Fibroblast of skin of right quadriceps (primary cell): ENCODE measurements at places on chromosomes 6 and 20.

DNA sequence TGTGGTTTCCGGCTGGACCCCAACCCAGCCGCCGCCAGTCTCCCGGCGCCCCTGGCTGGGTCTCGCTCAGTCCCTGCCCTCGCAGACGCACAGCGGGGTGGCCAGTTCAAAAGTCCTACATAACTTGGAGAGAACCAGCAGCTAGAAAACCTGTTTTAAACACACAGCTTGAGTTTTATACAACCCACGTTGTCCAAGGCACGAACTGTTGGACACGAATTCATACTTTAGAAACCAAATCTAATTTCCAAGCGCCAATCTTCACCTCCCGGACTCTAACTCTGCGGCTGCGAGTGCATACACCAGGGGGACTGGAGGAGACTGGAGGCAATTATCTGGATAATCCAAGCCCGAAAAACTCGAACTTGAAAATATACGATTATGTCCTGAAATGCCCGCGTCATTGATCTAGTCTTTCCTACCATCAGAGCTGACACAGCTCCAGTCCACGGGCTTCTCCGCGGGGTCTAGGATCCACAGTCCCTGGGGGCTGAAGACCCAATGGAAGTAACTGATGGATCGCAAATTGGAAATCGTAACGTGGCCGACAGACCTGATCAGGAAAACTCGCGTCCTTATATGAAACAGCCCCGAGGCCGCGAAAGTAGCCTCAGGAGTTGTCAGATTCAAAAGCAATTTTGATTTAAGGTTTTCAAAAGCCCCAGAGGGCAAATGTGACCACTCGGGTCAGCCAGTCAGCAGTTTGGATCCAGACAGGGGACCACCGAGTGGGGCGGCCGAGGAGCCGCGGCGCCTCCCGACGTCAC lies 843 bp upstream of the HEY2 start:
- DNase-seq = no peak

- no peak for DNase-seq
Measured at GRCh38 chr20:44069203-44070011, 117.6 kb downstream of the JPH2 start.

DNA sequence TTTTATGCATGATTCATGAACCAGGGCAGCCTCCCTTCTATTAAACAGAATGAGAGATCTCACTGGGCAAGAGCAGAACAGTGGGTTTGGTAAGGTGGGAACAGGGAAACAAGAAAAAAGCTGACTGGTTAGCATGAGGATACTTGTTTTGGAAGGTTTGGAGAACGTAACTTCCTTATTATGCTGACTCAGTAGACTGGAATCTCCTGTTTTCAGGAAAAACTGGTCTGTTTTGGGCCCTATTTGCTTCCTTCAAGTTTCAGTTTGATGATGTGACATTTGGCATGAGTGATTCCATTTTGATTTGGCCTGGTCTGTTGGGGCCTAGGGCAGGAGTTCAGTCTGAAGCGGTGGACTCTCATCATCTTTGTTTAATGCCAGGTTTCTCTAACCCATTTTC lies 172.0 kb downstream of the MYLK4 start:
- DNase-seq = peak; percentile 14

- no peak for DNase-seq
Measured at GRCh38 chr6:1729133-1729749, 119.5 kb downstream of the FOXC1 start.

DNA sequence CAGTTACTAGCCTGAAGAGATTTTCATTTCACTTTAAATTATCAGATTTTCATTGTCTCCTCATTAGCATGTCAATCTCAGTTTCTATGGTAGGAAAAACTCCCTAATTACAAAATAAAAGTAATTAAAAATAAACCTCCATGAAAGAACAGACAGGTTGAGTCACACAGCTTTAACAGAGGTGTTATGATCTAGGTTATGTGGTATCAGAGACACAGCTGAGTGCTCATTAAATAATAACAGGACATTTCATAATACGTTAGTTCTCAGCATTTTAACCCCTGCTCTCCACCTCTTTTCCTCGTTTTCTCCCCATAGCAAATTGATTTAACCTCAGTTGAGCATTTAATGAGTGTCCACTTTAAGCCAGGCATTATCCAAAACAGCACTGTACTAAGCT lies 21.9 kb downstream of the TPBG start:
- no peak for DNase-seq

GRCh38 chr6:99604166-99605073 lies 2.2 kb upstream of the PRDM13 start:
- DNase-seq = no peak

DNA sequence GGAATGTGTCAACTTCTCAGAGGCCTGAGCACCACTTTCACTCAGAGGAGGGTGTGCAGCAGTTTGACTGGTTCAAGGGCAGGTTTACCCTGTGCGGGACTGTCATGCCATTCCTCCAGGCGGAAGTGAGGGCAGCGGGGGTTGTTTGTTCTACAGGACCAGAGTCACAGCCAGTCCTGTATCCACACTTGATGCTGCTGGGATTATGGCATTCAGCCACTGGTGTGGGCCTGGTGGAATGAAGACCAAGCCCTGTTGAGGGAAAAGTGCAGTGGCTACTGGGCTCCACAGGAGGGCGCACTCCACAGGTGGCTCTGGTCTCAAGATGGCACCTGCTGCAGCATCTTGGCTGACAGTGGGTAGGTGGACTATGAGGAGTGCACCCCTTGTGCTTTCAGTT lies 14.8 kb downstream of the SEMG2 start:
- no peak for DNase-seq

- DNase-seq = peak; percentile 3
Measured at GRCh38 chr6:67775333-67775732, 859.7 kb upstream of the ADGRB3 start.

- no peak for DNase-seq
Measured at GRCh38 chr6:106141441-106142237, 55.5 kb downstream of the PRDM1 start.

DNA sequence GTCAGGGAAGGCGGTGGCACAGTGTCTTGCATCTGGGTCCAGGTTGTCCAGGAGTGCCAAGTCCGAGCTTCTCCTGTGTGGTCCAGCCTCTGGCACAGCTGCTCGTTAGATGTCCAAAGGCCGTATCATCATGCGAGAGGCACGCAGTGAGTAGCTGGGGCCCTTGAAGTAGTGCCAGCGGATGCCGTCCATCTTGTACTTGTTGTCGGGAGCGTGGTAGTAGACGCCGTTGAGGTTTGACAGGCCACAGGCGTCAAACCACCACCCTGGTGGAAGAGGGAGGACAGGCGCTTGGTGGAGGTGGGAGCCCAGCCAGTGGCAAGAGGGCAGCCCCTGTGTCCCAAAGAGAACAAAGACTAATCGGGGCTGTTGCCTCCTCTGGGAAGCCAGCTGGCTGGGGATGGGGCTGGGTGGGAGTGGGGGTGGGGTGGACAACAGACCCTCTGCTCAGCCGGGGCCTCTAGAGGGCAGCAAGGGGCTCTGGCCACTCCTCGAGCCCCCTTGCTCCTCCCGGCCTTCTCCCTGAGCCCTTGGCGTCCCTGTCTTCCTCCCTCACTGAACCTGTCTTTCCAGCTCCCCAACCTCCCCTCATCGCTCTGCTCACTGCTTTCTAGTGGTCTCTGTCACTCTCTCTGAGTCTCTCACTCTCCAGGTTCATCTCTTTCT lies 39.5 kb downstream of the FAM110A start:
- no peak for DNase-seq

- no peak for DNase-seq
Measured at GRCh38 chr6:35410131-35410530, 42.0 kb upstream of the FANCE start.

DNA sequence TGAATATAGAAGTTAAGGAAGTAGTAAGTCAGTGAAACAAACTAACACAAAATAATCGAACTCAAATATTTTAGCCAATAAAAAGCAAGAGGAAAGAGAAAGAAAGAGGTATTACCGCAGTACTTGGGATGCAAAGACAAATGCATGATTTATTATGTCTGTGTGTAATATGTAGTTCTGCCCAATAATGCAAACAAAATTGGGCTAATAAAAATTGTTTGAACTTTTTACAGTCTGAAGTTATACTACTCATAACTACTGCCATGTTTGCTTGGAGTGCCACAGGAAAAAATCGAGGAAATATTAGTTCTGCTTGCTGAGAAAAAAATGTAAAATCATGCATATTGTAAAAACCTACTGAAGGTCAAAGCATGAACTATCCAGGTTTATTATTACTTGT lies 360.3 kb upstream of the KCNQ5 start:
- DNase-seq = no peak

DNA sequence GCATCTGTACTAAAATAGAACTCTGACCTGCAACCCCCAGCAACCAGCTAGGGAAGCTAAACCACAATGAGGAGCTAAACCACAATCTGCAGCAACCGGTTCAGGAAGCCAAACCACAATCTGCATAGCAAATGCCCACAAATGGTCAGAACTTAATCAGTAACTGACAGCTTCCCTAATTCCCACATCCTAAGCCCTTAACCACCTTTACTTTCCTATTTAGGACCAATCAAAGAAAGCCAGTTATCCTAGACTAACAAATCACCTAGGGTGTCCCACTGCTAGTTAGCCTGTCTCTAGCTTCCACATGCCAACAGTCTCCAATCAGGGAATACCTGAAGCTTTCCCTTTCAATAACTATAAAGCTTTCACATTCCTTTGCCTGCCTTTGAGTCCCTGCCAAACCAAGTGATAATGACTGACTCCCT lies 424.6 kb upstream of the PTCHD4 start:
- DNase-seq = peak; percentile 59

GRCh38 chr6:69007781-69008180 lies 372.7 kb downstream of the ADGRB3 start:
- no peak for DNase-seq

GRCh38 chr6:90681863-90682262 lies 95.0 kb upstream of the MAP3K7 start:
- DNase-seq = no peak

DNA sequence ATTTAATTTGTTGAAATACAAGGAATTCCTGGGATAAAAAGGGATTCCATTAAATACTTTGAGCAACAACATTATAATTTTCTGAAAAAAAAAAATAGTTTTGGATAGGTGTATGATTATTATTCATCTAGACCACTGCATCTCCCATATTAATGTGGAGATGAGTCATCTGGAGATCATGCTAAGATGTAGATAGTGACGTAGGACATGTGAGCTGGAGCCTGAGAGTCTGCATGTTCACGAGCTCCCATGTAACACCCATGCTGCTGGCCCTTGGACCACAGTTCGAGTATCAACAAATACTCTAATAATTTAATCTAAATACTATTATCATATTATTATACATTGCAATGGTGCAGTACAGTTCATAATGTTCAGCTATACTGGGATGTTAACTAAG lies 91.6 kb downstream of the EPM2A start:
- DNase-seq = peak; percentile 20

DNA sequence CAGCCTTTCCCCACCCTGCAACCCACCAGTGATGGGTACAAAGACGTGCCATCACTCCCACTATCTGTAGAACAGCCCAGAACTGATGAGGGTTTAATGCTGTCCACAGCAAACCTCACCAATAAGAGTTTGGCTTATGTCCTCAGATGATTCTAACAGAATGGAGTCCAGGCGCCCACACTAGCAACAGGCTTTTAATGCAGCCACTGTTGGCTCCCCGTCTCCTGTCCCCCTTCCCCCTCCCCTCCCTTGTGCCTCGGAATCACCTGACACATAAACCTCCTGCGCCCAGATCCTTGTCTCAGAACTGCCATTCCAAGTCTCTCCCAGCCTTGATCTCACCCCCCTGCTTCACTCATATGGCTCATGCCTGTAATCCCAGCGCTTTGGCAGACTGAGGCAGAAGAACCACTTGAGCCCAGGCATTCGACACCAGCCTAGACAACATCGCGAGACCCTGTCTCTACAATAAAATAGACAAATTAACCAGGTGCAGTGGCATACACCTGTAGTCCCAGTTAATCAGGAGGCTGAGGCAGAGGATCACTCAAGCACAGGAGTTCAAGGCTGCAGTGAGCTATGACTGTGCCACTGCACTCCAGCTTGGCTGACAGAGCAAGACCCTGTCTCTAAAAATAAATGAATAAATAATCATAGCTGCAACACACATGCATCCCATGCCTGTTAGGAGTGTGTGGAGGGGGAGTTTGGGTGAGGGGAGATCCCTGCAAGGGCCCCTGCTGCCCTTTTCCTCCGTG lies 85.6 kb downstream of the SNX5 start:
- no peak for DNase-seq

DNA sequence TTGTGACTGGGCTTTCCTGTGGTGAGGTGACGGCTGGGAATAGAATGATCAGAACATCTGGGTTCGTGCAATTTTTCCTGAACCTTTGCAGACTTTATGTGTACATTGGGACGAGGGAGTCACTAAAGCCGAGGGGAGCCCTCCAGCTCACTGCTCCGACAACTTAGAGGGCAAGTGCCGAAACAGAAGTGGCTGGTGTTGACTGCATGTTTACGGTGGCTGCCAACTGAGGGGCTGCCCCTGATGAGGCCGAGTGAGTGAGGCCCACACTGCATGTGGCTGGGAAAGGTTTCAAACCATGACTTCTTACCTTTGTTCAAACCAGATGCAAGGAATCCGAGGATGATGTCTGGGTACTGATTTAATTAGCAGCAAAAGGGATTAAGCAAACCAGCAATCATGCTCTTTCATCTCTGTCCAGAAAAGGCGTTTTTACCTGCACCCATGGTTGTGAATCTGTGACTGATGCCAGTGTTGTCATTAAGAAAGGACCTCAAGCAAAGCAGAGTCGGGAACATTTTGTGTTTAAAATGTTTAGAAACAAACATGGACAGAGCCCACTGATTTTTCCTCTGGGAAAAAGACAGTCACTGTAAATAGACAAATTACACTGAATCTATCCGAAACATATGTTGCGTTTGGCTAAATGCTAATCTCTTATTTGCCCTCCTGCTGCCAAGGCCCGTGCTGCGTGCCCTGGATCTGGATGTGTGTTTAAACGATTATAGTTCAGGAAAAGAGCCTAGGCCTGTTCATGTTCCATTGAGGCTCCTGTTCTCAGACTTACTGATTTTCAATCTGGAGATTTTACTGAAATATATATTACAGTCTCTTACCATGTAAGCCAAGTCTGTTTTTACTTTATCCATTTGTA lies 105.1 kb downstream of the UST start:
- DNase-seq = no peak

DNA sequence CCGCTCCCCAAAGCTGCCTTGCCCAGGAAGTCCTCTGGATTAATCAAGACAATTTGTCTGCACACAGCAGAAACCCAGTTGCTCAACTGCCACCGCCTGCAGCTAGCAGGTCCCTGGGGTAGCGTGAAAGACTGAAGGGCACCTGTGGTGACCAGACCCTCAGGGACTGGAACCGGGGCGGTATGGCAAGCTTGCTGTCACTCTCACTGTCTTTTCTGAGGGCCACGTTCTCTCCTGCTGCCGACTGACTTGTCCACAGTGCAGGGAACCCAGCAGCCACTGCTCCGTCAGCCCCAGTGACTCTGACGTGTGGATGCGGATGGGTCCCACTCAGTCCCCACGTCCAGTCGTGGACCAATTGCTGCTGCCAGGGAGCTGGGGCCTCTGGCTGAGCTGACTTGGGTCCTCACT lies 72.8 kb upstream of the PMEPA1 start:
- DNase-seq = no peak

- no peak for DNase-seq
Measured at GRCh38 chr6:88493717-88494116, 327.6 kb upstream of the CNR1 start.
